ENCODE measurements at places on chromosomes 13 and 19. TPM values are rescaled to one million over a fixed set of nuclear protein-coding genes. Genes with fewer than 3 reads are reported as not detected.

- no peak overlapping the region for H3K27ac ChIP-seq
- no peaks in the 10 kb centered on the region for H3K4me1 ChIP-seq
- no peak overlapping the region for H3K4me3 ChIP-seq
- no peak for DNase-seq
- peaks cover 1% of the 10 kb centered on the region for H3K36me3 ChIP-seq
Observed at GRCh38 chr13:90746230-90746629, 601.3 kb upstream of the MIR17HG start.

GRCh38 chr13:36847606-36848005 is 28.6 kb downstream of the RFXAP start:
- no peaks in the 10 kb centered on the region for H3K4me1 ChIP-seq
- peaks cover 4% of the 10 kb centered on the region for H3K36me3 ChIP-seq
- H3K27me3 ChIP-seq, result no peaks in the 10 kb centered on the region
- no peak overlapping the region for H3K27ac ChIP-seq

GRCh38 chr19:46067691-46068090 is 26.9 kb upstream of the IGFL4 start:
- peaks cover 40% of the 10 kb centered on the region for H3K4me1 ChIP-seq
- no peak overlapping the region for H3K4me3 ChIP-seq
- no peak overlapping the region for H3K27ac ChIP-seq
- peaks cover 37% of the 10 kb centered on the region for H3K27me3 ChIP-seq
- DNase-seq, result no peak

DNA sequence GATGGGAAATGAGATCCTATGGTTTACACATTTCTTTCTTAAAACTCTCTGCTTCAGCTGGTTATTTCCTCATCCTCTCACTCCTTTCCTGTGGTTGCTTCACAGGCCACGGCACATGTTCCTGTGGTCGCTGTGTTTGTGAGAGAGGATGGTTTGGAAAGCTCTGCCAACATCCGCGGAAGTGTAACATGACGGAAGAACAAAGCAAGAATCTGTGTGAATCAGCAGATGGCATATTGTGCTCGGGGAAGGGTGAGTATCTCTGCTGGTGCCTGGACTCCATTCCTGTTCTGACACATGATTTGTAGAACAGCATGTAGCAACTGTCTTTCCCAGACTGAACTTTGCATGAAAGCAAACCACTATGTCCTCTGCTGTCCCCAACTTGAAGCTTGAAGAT is 254.2 kb downstream of the ITGBL1 start:
- DNase-seq, result no peak
- peaks cover 59% of the 10 kb centered on the region for H3K4me1 ChIP-seq
- peaks cover 45% of the 10 kb centered on the region for H3K36me3 ChIP-seq

DNA sequence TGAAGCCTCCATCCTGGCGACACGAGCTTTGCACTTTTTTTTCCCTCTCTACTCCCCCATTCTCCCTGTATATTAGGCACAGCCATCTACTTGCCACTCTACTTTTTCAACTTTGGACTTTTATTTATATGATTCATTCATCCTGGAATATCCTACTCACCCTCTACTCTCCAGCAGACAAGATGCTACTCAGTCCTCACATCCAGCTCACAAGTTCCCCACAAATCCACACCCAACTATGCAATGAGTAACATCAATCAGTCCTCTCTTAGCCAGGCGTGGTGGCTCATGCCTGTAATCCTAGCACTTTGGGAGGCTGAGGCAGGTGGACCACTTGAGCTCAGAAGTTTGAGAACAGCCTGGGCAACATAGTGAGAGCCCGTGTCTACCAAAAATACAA is 23.9 kb upstream of the URAD start:
- no peaks in the 10 kb centered on the region for H3K4me1 ChIP-seq
- no peak for DNase-seq
- peaks cover 35% of the 10 kb centered on the region for H3K27me3 ChIP-seq
- no peak overlapping the region for H3K27ac ChIP-seq

DNA sequence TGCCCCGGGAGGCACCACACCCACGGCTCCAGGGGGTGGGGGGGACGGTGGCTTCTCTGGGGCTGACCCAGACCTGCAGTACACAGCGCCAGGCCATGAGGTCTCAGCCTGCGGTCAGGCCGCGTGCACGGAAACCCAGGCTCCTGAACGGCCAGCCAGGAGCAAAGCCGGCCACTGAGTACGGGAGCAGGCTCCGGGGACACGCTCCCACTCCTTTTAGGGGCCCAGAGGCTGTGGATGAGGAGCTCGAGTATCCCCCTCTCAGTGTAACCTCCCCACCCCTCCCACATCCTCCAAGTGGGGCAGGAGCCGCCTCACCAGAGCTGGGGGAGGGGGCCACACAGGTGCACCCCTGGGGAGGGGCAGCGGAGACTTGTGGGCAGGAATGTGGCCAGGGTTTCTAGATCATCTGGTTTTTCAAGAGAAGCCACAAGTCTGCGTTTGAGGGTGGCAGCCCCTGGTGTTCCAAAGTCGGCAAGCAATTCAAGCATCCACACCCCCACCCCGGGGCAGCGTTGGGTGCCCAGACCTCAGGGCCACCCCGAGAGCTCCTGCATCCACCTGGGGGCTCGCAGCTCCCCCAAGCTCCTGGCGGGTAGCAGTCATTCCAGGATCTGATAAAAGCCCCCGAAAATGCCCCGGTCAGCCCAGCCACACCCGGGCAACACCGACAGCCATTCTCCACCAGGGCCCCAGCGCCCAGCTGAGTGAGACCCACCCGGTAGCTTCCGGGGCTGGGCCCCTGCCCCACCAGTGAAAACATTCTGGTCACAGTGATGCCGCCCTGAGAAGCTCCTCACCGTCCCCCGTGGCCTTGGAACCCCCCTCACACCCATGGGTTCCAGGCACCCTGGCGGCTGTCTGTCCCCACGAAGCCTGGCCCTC is 6.1 kb downstream of the SBNO2 start:
- no peak overlapping the region for H3K27ac ChIP-seq
- DNase-seq, result no peak
- no peaks in the 10 kb centered on the region for H3K36me3 ChIP-seq
- H3K27me3 ChIP-seq, result no peaks in the 10 kb centered on the region

DNA sequence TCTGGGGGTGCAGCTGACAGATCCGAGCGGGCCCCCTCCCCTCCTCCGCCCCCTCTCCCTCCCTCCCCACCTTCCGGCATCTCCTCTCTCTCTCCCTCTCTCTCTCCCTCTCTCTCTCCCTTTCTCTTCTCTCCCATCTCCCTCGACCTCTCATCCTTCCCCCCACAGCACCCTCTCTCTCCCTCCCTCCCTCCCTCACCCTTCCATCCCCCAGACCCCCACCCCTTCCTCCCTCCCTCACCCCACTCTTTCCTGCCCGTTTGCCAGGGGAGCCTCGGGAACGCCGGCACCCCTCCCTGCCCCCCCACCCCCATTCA is 666 bp downstream of the CELF5 start:
- peaks cover 27% of the 10 kb centered on the region for H3K27me3 ChIP-seq
- no peak overlapping the region for H3K4me3 ChIP-seq
- DNase-seq, result no peak
- no peak overlapping the region for H3K27ac ChIP-seq
- no peaks in the 10 kb centered on the region for H3K36me3 ChIP-seq
- H3K4me1 ChIP-seq, result no peaks in the 10 kb centered on the region

DNA sequence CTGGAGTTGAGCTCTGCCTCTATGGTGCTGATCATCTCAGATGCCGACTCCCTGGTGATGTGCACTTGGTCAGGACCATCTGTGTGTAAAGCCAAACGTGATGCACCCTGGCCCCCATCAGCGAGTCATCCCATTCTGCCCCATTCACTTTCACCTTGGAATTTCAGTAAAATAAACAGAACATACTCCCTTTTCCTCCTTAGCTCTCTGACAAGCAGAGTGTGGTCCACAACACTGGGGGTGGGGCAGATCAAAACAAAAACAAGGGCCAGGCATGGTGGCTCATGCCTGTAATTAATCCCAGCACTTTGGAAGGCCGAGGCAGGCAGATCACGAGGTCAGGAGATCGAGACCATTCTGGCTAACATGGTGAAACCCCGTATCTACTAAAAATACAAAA is 12.3 kb downstream of the CEACAM20 start:
- H3K27me3 ChIP-seq, result peaks cover 4% of the 10 kb centered on the region
- no peak for DNase-seq
- H3K27ac ChIP-seq, result no peak overlapping the region
- no peak overlapping the region for H3K4me3 ChIP-seq
- no peaks in the 10 kb centered on the region for H3K4me1 ChIP-seq
- no peaks in the 10 kb centered on the region for H3K36me3 ChIP-seq

DNA sequence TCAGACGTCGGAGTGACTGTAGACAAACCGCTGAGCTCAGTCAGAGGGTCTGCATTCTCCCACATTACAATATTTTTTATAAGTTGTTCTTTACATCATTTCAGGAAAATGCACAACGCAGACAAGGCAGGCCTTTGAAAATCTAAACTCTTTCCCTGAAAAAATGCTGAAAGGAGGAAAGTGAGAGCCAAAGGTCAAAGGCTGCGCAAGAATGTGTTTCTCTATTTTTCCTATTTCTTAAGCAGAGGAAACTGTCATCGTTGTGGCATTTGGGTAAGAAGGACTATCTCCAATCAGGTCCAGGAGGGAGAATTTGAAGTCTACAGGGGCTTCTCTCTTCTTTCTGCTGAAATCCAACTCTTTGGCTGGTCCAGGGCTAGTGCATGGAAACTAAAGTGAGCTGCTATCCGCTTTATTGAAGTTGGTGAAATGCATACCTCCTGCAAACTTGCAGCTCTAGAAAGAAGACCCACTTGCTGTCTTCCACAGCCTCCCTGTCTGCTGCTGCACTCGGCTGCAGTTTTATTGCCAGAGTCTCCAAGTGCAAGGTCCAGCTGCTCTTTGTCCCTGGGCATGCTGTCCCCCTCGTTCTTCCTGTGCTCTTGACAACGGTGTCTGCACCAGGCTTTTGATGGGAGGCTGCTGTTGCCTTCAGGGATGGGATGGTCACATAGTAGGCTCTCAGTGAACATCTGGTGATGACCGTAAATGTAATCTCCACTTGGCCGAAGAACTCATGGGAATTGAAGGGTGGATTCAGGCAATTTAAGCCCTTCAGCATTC is 31.2 kb downstream of the ZNF536 start:
- no peaks in the 10 kb centered on the region for H3K4me1 ChIP-seq
- DNase-seq, result no peak
- no peak overlapping the region for H3K4me3 ChIP-seq
- H3K27ac ChIP-seq, result no peak overlapping the region
- no peaks in the 10 kb centered on the region for H3K36me3 ChIP-seq

- H3K4me3 ChIP-seq, result no peak overlapping the region
- H3K36me3 ChIP-seq, result no peaks in the 10 kb centered on the region
- H3K27ac ChIP-seq, result no peak overlapping the region
- no peaks in the 10 kb centered on the region for H3K27me3 ChIP-seq
- no peaks in the 10 kb centered on the region for H3K4me1 ChIP-seq
Observed at GRCh38 chr19:10201176-10201575, 6.4 kb upstream of the DNMT1 start.

DNA sequence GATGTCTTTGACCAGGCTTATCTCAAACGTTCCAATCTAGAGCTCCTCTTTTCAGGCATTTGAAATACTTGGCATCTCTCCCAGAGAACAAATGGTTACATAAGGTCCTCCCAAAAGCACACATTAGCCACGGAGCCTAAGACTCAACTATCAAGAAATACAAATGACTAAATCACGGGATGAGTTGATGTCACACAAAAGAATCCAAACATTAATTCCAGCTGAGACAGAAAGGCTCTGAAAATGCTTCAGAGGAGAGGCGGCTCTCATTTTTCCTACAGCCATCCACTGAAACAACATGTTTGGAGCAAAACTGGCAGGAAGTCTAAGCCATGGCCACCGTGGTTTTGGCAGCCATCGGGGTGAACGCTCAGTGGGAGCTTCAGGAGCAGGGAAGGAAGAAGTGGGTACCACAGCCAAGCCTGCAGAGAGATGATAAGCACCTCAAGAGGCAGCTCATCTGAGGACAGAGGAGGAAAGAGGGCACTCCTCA is 122.5 kb downstream of the STK24 start:
- peak overlapping the region; percentile 96 for H3K27ac ChIP-seq
- no peaks in the 10 kb centered on the region for H3K27me3 ChIP-seq
- H3K4me1 ChIP-seq, result peaks cover 68% of the 10 kb centered on the region
- peaks cover 12% of the 10 kb centered on the region for H3K36me3 ChIP-seq
- H3K4me3 ChIP-seq, result peak overlapping the region; percentile 28
- DNase-seq, result peak; percentile 39

DNA sequence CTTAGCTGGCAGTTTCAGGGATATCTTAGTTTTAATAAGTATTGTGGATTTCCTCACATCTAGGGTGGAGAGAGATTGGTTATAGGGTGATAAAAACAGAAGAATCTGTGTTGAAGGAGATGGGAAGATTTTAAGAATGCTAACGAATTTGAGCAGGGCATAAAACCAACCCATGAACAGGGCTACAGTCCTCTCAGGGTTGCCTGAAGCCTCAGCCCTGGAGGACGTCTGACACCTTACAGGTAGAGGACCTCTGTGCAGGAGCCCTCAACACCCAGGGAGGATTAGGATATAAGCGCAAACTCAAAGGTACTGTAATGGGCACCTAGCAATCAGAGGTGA is 461 bp upstream of the WASF3 start:
- no peak for DNase-seq
- H3K4me3 ChIP-seq, result peak overlapping the region; percentile 70
- H3K4me1 ChIP-seq, result peaks cover 15% of the 10 kb centered on the region
- H3K27me3 ChIP-seq, result peaks cover 17% of the 10 kb centered on the region
- H3K36me3 ChIP-seq, result no peaks in the 10 kb centered on the region
- peak overlapping the region; percentile 13 for H3K27ac ChIP-seq

- no peak for DNase-seq
- peaks cover 9% of the 10 kb centered on the region for H3K36me3 ChIP-seq
- no peaks in the 10 kb centered on the region for H3K27me3 ChIP-seq
Observed at GRCh38 chr13:111213964-111214726, 99.0 kb downstream of the ARHGEF7 start.

GRCh38 chr13:51520524-51520923 is 63.7 kb upstream of the WDFY2 start:
- peak overlapping the region; percentile 78 for H3K27ac ChIP-seq
- peaks cover 26% of the 10 kb centered on the region for H3K4me1 ChIP-seq
- no peak overlapping the region for H3K4me3 ChIP-seq
- no peak for DNase-seq
- H3K27me3 ChIP-seq, result no peaks in the 10 kb centered on the region
- no peaks in the 10 kb centered on the region for H3K36me3 ChIP-seq

- no peak overlapping the region for H3K27ac ChIP-seq
- H3K36me3 ChIP-seq, result no peaks in the 10 kb centered on the region
- H3K27me3 ChIP-seq, result no peaks in the 10 kb centered on the region
Observed at GRCh38 chr19:16892436-16892835, 3.6 kb downstream of the F2RL3 start.

DNA sequence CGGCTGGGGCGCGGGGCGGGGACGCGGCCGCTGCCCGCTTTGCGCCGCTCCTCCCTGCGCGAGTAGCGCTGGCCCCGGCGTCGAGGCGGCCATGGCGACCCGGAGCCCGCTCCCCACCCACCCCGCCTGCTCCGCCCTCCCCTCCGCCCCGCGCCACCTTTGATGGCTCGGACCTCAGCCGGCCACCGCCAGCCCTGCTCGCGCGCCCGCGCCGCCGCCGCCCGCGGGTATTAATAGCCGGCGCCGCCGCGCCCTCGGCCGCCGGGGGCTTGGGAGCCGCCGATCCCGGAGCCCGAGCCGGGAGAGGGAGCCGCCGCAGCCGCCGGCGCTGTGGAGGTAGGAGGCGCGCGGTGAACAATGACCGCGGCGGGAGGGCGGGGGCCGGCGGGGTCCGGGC is 261 bp downstream of the FARP1 start:
- no peaks in the 10 kb centered on the region for H3K27me3 ChIP-seq
- no peaks in the 10 kb centered on the region for H3K36me3 ChIP-seq
- H3K27ac ChIP-seq, result no peak overlapping the region
- H3K4me3 ChIP-seq, result no peak overlapping the region

ADGRE3 gene
- total RNA-seq, result not detected

KLF16 gene
- total RNA-seq, result 38.9 TPM

TIMM50 gene
- 65.7 TPM for total RNA-seq

ZNF780B gene
- 10.1 TPM for total RNA-seq

CD22 gene
- total RNA-seq, result not detected

ATXN8OS gene
- total RNA-seq, result not detected

RNF17 gene
- total RNA-seq, result not detected

LRG1 gene
- total RNA-seq, result not detected
